ENCODE measurements at places on chromosomes 5 and 9.

GRCh38 chr9:122948313-122948712 is 7.5 kb downstream of the RABGAP1 start:
- DNase-seq = no peak

GRCh38 chr5:15791859-15792258 is 291.9 kb downstream of the FBXL7 start:
- no peak for DNase-seq

DNA sequence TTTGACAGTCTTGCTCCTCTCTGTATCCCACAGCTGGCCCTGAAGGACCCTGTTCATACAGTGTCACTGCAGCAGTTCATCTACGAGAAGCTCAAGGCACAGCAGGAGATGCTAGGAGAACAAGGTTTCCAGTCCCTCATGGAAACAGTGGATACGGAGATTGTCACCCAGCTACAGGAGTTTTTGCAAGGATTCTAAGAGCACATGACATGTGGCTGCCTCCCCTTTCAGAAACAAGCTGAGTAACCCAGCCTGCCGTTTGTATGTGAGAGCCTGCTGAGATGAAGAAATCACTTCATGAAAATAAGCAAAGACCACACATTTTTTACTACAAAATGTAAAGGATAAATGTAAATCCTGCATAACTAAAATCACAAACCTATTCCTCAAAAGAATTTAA is 48.5 kb downstream of the LRRC70 start:
- DNase-seq = no peak

DNA sequence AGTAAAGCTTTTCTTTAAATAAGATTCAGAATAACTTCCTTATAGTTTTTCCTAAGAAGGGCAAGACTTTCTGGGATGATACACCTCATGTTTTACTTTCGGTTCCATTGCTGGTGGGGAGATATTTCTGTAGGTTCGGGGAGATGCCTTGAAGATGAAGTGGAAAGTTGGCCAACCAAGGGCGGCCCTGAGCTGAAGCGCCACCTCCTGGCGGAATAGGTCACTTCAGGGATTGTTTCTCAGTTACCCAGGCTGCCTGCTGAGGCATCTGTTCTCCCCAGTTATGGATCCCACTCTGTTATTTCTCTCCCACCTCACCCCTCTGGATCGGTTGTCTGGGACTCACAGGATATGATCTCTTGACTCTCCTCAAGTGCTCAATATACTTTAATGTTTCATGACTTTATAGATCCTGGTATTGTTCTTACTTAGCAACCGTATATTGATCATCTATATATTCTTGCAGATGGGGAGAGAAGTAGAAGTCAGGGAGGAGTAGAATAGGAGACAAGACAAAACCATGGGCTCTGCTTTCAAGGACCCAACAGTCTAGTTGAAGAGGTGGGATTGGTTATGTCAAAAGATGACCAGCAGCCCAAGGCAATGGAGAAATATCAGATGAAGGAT is 23.4 kb downstream of the MEGF10 start:
- DNase-seq = peak; percentile 51

DNA sequence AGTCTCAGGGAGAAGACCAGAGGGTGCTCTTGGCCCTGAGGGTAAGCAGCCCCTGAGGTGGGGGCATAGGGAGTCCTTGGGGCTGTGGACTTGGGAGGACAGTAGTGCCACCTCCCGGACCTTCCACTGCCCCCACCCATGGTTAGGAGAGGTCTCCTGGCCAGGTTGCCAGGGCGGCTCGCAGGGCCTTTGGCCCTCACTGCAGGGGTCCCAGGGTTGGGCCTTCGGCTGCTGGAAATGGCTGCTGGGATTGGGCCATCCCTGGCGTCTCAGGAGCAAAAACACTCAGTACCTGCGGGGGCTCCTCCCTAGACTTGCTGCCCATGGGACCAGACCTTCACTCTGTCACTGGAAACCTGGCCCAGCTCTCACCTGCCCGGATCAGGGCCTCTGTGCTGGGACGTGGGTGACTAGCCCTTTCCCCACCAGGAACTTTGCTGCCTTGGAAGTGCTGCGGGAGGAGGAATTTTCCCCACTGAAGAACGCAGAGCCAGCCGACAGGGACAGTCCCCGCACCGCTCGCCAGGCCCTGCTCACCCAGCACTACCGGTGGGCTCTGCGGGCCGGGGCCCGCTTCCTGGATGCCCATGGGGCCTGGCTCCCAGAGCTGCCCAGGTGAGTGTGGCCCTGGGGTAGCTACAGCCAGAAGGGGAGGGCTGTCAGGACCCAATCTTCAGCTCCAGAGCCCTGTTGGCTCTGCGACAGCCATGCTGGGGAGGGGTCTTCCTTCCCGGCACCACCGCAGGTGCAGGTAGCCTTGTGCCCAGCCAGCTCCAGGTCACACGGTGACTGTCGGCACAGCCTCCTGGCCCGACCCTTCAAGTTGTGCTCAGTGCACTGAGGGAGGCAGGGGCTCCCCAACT is 3.2 kb downstream of the UAP1L1 start:
- no peak for DNase-seq

DNA sequence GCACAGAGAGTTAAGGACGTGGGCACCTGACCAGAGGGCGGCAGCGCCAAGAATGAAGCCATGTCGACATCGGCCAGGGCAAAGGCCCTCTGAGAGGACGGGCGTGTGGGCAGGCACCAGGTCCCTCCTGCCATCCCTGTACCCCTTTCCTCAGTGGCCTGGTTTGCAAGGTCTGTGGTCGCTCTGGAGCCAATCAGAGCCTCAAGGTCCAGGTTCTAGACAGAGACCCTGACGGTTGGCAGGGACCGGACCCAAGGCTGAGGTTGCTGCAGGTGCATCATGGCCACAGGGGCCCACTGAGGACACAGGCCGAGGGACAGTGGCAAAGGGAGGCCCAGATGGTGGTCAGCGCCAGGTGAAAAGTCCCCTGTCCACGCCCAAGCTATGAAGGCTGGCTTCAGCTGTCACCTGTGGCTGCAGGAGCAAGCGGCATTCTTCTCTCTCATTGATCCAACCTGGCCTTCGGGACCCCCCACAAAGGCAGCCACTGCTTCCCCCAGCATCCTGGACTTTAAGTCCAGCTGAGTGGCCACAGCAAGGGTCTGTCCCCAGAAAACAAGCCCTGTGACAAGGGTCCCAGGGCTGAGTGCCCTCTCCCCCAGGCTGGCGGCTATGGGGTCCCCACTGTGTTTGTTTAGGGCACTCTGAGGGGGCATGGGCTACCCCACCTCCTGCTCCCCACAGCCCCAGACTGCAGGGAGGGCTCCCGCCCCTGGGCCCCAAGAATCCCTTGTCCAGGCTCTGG is 48.9 kb downstream of the VAV2 start:
- no peak for DNase-seq

- no peak for DNase-seq
Measured at GRCh38 chr9:121404906-121405305, 34.9 kb upstream of the STOM start.

DNA sequence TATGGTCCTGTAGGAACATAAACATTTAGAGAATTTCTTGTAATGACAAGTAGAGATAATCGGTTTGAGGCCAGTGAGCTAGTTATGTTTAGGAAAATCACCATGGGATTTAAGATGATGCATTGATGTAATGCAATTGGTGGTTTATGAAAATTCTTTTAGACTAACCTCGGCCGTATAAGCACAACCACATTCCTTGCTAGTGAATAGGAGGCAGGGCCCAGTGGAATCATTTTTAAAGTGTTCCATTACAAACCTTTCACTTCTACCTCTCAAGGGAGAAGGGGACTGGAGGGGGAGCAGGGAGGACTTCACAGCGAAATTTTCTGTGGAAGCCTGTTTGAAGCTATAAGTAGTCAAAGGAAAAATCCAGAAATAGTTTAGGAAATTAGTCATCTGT is 71.8 kb upstream of the NFIL3 start:
- DNase-seq = no peak

- no peak for DNase-seq
Measured at GRCh38 chr9:8903077-8903476, 1103.5 kb upstream of the DMAC1 start.

DNA sequence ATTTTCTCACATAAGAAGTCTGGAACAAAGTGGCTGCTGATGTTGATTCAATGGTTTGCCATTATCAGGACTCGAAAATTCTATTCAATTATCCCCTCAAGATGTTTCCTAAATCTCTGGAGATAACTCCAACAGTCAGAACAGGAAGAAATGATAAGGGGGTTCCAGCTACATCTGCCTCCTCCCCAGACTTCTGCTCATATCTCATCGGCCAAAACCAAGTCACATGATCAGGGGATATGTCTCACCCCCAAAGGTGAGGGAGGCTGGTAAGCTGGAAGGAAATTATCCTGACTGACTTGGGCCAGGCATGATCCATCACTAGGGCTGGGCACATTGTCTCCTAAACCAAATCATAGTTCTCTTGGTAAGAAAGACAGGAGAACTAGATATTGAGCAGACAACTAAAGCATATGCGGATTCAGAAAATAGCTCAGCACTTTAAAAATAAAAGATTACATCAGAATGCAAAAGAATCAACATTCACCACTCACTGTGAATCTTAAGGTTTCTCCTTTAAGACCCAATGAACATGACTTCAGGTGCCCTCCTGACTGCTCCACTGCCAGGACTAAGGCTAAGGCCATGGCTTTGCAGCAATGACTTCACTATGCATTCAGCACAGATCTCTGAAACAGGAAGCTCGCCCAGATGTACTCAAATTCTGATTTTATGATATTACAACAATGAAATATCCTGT is 306.3 kb downstream of the ENC1 start:
- DNase-seq = no peak

DNA sequence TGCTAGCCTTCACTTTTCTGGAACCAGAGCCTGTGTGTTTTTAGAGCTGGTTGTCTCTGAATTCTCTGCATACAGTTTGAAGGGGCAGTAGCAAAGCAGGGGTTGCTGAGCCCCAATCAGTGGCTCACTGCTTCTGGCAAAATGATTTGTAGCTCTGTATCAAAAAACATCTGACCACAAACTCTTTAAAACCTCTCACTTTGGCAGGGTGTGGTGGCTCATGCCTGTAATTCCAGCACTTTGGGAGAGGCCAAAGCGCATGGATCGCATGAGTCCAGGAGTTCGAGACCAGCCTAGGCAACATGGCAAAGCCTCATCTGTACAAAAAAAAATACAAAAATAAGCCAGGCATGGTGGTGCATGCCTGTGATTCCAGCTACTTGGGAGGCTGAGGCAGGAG is 28.3 kb upstream of the APC start:
- DNase-seq = no peak

DNA sequence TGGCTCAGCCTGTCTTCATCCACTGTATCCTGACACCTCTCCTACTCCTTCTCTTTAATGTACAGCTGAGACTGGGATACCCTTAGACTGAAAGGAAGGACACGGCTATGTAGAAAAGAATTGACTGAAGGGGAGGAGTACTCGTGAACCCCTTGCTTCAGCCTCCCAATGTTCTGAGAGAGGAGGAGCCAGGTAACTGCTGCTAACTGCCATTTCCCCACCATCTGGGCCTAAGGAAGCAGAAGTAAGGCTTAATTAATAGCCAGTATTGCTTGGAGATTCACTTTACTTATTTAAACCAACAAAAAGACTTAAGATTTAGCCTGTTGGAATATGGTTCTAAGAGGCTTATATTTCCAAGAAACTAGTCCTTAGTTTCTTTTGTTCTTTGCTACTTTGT is 18.8 kb upstream of the RGS3 start:
- peak; percentile 44 for DNase-seq

DNA sequence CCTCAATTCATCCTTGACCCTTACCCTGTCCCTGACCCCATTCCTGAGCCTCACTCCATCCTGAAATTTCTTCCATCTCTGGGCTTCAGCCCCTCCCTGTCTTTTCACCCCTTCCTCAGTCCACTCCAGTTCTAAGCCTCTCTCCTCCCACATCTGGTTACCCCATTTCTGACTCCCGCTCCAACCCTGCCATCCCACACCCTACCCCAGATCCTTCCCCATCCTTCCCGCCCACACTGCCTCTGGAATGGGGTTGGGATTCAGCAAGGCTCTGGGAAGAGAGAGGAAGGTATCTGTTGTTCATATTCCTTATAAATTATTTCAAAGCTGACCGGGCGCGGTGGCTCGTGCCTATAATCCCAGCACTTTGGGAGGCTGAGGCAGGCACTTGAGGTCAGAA is 29.9 kb upstream of the MVB12B start:
- no peak for DNase-seq

GRCh38 chr5:146515473-146516150 is 378 bp downstream of the GPR151 start:
- no peak for DNase-seq

GRCh38 chr9:86487838-86488233 is 133.6 kb upstream of the TUT7 start:
- no peak for DNase-seq

- DNase-seq = no peak
Measured at GRCh38 chr9:94855903-94856302, 129.4 kb downstream of the AOPEP start.

- no peak for DNase-seq
Measured at GRCh38 chr9:133188006-133188842, 20.8 kb downstream of the OBP2B start.

DNA sequence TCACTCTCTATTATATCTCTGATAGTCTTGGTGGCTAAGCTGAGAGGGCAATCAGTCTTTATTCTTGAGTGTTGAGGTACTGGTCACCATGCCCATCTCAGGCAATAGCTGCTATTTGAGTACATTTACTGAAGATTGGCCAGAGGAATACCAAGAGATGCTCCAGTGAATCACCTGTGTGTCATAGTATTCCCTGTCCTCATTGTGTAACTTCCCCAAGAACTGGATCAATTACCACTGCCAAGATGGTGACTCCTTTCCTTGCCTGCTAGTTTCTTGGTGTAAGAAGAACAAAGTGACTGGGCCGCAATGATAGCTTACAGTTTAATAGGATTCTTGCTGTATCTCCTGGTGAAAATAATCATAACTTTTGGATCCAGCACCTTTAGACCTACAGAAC is 418.7 kb upstream of the KIF2A start:
- DNase-seq = no peak

GRCh38 chr9:69237702-69238295 is 63.7 kb downstream of the TJP2 start:
- DNase-seq = no peak

DNA sequence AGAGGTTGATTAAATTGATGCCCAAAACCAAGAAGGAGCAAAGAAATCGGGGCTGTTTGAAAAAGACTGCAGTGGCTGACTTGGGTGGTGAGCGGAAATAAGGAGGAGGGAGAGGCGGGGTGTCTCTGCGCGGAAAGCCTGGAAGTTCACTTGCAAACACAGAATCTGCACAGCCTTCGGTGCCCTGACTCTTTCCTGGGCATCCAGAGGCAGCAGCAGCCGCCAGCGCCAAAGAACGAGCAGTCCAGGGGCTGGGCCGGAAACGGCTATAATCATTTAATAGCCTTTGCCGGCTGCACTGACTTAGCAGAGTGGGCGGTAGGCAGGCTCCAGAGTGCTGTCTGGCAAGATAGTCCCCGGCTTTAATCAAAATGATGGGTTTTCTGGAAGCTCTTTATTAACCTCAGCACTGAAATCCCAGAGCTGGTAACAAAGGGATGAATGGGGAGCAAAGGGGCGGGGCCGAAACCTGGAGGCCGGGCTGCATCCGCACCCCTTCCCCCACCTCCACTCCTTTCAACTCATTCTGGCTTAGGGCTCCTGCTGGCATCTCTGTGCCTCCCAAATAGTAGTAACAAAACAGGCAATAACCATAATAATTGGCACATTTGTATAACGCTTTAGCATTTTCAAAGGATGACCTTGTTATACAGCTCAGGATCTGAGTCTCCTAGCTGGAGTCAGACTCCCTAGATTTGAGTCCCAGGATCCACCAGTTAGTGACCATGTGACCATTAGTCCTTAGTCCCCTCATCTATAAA is 35.7 kb downstream of the PCDHAC2 start:
- no peak for DNase-seq
